ENCODE measurements at places on chromosomes 6 and 20. TPM values are rescaled to one million over a fixed set of nuclear protein-coding genes. Genes with fewer than 3 reads are reported as not detected.

KCNQ5 gene
- 7.0 TPM for total RNA-seq

DNA sequence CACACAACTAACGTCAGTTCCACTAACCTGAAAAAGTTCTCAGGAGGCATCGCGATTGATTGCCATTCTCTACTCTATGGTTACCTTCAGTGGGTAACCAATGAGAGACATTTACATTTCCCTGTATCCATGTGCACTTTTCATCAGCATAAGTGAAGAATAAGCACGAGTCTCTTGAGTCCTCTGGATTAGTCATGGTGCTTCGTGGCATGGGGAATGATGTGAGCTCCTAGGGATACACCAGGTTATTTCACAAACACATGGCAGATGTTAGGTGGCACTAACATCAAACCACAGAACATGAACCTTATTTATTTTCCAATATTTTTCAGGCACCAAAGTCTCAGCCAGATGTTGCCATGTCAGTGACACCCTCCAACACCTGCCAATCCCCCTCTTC is 64.0 kb downstream of the FYN start:
- H3K27me3 ChIP-seq: no peaks in the 10 kb centered on the region
- H3K4me3 ChIP-seq: no peak overlapping the region
- H3K27ac ChIP-seq: no peak overlapping the region
- H3K4me1 ChIP-seq: no peaks in the 10 kb centered on the region
- no peak for DNase-seq
- peaks cover 10% of the 10 kb centered on the region for H3K36me3 ChIP-seq

LATS1 gene
- total RNA-seq: 34.7 TPM

DNA sequence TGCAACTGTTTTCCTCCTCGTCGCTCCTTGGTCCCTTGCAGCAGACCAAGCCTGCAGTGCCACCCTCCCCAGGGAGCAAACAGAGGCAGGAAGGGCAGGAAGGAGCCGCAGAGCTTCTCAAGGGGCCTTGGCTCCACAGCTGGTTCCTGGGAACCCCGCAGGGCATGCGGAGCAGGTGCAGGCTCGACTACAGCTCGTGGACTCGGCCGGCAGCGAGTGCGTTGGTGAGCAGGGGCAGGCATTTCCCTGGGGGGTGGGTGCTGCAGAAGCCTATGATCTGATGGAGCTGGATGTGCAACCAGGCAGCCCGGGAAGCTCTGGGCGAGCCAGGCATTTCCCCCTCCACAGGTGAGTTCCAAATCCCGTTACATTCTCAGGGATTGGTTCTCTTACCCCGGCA is 37.1 kb downstream of the FRMD1 start:
- no peak overlapping the region for H3K27ac ChIP-seq
- no peaks in the 10 kb centered on the region for H3K4me1 ChIP-seq
- no peak for DNase-seq
- no peaks in the 10 kb centered on the region for H3K27me3 ChIP-seq

DNA sequence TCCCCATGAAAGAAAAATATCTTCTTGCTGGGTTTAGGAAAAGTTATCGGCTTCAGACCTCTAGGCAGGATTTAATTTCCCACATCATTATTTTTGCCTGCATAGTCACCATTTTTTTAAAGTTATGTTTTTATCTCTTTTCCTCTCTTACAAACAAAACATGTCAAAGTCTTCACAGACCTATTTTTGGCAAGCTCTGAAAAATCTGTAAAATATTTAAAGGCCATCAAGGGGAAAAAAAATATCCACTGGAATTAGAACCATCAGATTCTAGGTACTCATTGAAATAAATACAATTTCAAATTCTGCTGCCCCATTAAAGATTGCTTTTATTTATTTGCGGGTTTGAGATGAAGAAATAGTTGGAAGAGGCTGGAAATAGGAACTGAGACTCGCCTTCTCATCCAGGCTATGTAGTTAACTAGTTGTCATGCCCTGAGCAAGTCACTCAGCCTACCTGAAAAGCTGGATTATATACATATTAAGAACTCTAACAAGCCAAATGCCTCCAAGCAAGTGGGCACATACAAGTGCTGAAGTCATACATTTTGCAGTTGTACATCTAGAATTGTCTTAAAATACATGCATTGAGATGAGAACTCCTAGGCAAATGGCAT is 101.7 kb upstream of the SASH1 start:
- DNase-seq: no peak
- H3K27me3 ChIP-seq: no peaks in the 10 kb centered on the region
- no peaks in the 10 kb centered on the region for H3K36me3 ChIP-seq

DNA sequence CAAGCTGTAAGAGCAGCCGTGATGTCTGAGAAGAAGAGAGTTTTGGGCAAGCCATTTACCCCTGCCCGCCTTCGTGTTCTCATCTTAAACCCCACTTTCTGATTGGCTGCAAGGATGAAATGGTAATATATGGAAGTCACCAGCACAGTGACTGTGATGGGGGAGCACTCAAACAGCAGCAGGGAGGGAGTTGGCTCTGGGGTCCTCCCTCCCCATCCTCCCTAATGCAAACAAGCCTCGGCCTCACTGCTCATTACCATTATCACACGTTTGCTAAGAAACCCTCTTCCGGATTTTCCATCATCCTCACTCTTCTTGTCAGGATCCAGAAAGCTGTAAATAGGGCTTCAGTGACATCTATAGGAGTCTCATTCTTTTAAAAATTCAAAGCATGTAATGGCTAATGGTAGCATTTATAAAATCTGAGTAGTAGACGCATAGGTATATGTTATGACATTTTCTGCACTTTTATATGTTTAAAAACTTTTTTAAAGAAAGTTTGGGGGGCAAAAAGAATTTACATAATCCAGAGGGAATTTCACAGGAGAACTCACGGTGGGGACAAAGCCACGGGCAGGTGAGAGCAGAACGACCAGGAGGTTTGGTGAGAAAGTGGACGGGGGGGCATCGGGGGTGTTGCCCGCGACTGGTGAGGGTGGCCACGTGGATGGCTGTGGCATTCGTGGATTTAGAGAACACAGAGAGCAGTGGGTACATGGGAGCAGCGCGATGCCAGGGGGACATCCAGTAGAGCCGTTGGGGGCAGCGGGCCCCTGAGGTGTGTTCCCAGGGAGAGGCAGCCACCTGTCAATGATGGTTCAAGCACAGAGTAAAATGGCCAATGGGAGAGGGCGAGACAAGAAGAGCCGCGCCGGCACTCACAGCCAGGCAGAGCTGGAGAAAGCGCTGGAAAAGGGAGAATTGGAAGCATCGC is 29.6 kb downstream of the SUMO4 start:
- no peaks in the 10 kb centered on the region for H3K36me3 ChIP-seq
- H3K4me1 ChIP-seq: no peaks in the 10 kb centered on the region
- H3K4me3 ChIP-seq: no peak overlapping the region
- no peak overlapping the region for H3K27ac ChIP-seq

ZC2HC1B gene
- total RNA-seq: not detected
